Thoracic aorta (tissue), 2 donors: ENCODE measurements at places on chromosomes 4 and X. TPM values are rescaled to one million over a fixed set of nuclear protein-coding genes. Genes with fewer than 3 reads are reported as not detected.

DNA sequence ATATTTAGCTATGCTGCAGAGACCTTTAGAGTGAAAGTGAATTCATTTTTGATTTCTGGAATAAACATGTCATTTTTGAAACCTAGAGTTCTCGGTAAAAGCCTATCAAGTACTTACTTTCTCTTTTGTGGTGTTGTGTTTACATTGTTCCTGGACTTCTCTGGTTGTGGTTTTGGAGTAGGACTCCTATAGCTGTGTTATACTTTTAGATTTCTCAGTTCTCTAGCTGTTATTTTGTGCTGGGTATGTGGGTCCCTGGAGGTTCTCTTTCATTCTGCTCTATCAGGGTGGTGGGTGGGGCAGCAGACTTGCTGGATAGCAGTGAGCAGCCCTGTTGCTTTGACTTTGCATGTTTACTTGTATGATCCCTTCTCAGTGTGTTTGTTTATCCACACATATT lies 25.6 kb upstream of the MSMO1 start:
- DNase-seq: no peak

PNCK gene
- 1.2 TPM for total RNA-seq

RADX gene
- total RNA-seq: 4.9 TPM

- no peak for DNase-seq
These were observed 52.4 kb downstream of the ITIH6 start for GRCh38 chrX:54745676-54746075.

GRCh38 chrX:44432641-44433040 lies 89.2 kb upstream of the EFHC2 start:
- DNase-seq: peak; percentile 4

DNA sequence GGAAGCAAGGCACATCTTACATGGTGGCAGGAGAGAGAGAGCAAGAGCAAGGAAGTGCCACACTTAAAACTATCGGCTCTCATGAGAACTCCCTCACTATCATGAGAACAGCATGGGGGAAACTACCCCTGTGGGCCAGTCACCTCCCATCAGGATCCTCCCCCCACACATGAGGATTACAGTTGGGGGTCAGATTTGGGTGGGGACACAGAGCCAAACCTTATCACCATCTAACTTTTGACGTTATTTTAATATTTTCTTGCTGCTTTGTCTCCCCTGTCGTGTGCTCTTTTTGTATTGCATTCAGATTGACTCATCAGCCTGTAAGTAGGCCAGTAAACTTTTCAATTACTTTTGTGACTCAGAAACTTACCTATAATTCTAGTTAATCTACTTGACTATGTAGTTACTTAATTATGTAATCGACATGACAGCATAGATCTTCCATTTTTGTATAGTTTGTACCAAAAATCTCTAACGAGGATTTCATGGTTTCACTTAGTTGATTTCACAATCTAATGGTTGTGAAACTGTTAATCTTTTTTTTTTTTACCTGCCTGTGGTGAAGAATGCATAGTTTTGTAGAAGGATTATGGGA lies 18.3 kb downstream of the STIM2 start:
- no peak for DNase-seq

DNA sequence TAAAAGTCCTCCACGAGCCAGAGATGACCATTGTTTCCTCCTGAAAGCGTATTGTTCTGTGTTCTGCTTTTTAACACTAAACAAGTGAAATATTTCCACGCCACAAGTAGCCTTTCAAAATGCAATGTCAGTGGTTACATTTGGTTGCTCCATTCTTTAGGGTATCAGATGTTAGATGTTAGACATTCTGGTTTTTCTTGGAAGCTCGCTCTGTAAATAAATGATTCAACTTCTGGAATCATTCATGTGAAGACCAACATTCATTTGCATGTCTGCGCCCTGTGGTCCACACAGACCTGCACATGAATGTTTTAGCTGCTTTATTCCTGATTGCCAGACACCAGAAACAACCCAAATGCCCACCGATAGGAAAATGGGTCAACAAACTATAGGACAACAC lies 38.0 kb upstream of the HELT start:
- DNase-seq: no peak

DNA sequence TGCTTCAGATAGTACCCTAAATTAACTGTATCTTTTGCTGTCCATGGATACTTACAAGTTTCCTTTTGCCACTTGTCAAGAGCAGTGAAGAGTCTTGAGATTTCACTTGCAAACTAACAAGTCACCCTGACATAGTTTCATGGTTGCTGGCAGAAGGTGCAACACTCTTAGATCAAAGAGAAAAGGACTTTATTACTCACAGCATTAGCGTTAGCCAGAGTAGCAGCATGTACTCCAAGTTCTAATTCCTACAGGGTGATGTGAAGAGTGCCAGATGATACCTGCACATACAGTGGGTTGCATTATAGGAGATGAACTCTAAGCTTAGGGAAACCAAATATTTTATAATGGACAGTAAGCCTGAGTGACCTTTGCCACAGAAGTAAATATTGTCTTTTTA lies 47.9 kb downstream of the NDST3 start:
- no peak for DNase-seq

DNA sequence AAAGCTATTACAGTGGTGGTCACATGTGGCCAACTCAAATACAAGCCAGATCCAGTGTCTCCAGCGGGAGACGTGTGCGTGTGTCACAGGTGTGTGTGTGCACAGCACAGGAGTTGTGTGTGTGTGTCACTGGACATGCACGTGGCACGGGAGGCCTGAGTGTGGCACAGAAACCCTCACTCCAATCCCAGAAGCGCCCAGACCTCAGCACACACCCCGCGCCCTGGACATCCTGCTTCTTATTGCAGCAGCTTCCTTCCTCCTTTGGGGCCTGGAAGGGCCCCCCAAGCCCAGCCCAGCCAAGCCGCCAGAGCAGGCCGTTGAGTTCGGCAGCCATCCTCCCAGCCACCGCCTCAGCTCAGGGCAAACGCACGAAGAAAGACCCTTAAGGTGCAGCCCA lies 37.9 kb downstream of the ACOX3 start:
- no peak for DNase-seq

- no peak for DNase-seq
These were observed 5.8 kb downstream of the ANOS1 start for GRCh38 chrX:8726031-8726652.

- DNase-seq: no peak
These were observed 48.0 kb downstream of the RAPGEF2 start for GRCh38 chr4:159150821-159151390.

GRCh38 chr4:101855239-101855638 lies 64.7 kb downstream of the BANK1 start:
- DNase-seq: no peak

- no peak for DNase-seq
These were observed 49.6 kb downstream of the SLC2A9 start for GRCh38 chr4:9971711-9972110.

DNA sequence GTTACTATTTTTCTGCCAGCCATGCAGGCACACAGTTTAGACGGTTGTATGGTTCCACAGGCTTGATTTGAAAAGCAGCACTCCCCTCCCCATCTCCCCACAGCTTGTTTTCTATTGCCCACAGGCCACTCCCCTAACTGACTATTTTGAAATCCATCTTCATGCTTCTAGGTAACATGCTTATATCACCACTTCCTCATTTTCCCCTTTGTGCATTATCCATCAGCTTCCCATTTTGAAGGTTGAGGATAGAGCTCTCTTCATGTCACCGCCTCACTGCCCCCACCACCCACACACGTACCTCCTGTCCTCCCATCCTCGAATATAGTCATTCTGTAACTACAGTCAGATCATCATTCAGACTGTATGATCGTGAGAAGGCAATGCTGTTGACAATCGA lies 224.7 kb downstream of the MID1 start:
- no peak for DNase-seq

DNA sequence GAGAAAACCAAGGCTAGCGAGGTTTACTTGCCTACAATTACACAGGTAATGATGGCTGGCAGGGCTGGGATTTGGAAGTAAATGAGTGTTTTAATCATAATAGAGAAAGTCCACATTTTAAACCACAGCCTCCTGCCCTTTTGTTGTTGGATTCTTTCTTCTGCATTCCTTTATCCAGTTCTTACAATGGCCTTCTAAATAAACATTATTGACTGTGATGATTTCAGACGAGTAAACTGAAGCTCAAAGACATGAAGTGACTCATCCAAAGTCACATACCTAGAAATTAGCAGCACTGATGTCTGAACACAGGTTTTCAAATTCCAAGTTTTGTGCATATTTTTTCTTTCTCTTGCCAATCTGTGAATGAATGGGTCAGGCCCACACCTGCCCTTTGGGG lies 51.2 kb upstream of the C1QTNF7 start:
- no peak for DNase-seq

- DNase-seq: no peak
These were observed 12.5 kb upstream of the MAB21L2 start for GRCh38 chr4:150569384-150569987.

DNA sequence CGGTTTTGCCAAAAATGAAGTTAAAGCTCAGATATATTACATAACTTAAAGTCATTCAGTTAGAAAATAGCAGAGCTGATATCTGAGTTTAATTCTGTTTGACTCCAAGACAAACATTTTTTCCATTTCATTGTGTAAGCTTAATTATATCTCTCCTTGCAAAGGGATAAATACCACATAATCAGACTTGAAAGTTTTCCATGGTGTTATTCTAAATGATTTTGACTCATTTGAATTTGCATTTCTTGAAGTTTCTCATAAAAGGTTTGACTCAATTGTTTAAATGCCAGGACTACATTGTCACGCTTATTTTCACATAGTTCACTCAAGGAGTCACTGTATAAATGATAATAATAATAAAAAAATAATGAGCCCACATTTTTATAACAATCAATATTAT lies 39.4 kb upstream of the DDX60 start:
- DNase-seq: no peak

PDCL2 gene
- not detected for total RNA-seq

DNA sequence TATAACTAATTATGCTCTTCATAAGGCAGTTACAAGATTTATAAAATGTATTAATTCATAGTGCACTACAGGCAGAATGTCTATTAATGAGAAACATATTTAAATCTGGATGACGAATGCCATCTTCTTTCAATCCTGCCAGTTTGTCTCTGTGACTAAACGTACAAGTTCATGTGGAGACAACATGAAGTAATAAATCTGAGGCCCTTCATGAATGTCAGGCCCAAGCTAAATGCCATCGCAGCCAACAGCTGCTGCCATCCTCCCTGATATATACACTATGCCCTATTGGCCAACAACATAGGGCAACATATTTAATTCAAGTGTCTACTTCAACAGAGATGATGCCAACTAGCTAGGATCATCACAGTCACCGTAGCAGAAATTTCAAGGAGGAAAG lies 43.7 kb downstream of the TSPAN5 start:
- no peak for DNase-seq

DNA sequence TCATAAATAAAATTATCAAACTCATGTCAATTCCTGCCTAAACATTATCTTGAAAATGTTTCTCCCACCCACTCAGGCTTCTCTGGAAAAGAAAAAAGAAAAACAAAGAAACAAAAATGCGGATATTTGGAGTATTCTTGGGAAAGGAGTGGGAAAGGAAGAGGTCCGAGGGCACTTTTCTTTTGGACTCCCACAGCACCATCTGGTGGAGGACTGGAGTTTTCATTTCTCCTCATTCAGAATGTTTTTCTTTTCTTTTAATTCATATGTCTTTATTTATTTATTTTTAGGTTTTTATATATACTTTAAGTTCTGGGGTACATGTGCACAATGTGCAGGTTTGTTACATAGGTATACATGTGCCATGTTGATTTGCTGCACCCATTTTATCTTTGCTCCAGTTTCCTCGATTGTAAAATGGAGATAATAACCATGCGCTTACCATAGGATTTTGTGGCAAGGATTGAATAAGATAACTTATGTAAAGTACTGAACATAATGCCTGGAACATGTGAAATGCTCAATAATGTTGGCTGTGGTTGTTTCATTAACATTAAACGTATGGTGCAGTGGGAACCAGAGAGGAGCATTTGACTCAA lies 8.0 kb upstream of the KCNE5 start:
- DNase-seq: no peak

- DNase-seq: no peak
These were observed 99.7 kb upstream of the ENPP6 start for GRCh38 chr4:184317234-184317918.

DNA sequence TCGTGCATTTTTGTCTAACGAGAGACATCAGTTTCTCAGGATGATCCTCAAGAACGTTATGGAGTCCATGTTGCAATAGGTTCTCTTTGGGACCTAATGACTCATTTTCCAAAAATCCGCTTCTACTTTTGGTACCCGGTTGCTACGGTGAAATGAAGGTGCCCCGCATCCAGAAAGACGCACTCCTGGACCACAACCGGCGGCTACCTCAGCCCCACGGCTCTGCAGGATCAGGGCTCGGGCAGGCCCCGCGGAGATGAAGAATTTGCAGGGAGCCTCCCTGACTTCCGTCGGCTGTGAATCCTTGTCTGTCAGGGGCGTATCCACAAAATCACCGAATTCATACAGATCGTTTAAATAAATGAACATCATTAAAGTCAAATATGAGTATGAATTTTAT lies 15.6 kb downstream of the GTPBP6 start:
- DNase-seq: no peak

FGFBP2 gene
- not detected for total RNA-seq

GRCh38 chr4:147479786-147480185 lies 1.1 kb upstream of the EDNRA start:
- DNase-seq: peak; percentile 57

DUSP21 gene
- total RNA-seq: not detected

CORIN gene
- total RNA-seq: 1.9 TPM
